ENCODE measurements at places on chromosomes 4 and X.

- no peak for DNase-seq
Observed at GRCh38 chrX:150198776-150199175, 164.3 kb upstream of the MAMLD1 start.

- DNase-seq: no peak
Observed at GRCh38 chrX:44291468-44292092, 51.9 kb downstream of the EFHC2 start.

DNA sequence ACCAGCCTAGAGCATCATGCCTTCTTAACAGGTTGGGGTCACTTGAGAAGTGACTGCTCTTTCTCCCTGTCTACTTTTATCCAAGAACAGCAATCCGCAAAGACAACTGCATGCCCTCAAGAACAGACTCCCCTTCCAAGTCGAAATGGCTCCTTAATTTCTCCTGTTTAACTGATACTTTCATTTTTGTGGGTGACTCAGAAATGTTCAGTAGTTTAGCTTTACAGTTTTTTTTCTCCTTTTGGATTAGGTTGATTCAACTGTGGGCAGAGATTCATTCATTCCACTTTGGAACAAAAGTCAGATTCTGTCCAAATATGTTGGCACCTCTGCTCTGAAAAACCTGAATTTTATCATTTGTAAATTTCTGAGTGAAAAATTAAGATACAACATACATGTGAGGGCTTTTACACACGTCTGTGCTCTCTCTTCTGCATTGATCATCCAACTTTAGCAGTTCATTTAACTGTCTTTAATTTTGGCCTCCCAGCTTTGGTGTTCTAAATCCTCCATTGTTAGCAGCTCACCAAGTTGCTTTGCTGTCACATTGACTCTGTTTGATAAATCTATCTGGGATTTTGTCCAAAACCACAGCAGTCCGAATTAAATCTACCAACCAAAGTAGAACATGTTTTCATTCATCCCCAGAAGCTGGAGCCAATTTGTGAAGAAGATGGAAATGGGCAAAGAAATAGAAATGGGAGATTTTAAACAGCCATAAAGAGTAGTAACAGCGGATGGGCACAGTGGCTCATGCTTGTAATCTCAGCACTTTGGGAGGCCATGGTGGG, 50.0 kb downstream of the HOPX start:
- no peak for DNase-seq

GRCh38 chr4:77827343-77827742, 8.2 kb upstream of the CNOT6L start:
- DNase-seq: no peak

GRCh38 chr4:182828360-182829025, 88.7 kb downstream of the DCTD start:
- DNase-seq: no peak

DNA sequence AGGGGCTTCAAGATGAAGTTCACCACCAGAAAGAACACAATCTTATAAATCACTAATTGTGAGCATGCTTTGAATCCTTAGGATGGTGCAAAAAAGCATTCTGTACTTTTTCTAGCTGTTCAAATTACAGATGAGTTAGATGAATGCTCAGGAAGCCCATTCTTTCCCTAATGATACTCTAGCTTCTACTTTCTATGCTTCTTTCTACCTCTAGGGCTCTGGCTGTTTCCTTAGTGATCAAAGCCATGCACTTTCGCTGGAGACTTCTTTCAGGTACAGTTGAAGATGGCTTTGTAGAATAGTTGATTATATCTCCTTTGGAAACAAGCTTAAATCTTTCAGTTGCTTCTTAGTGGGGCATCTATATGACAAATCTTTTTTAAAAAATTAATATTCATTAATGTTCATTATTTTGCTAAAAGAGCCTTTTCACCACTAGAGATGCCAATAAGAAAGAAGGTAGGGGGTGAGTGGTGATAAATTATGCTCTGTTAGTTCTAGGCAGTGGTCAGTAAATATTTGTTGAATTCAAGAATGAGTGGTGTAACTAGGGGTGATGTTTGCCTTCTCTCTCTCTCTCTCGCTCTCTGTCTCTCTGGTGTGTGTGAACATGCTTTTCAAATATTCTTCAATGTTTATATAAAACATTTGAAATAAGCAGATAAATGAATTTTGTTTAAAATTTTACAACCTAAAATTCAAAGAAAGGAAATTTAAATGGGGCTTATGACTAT, 169.4 kb downstream of the GLUD2 start:
- no peak for DNase-seq
